ENCODE measurements at places on chromosomes 7 and 10.
A peak's percentile ranks its signal among the peaks of the same experiment; 100 is the strongest.

GRCh38 chr7:156218544-156219306 is 406.5 kb upstream of the SHH start:
- DNase-seq: no peak

GRCh38 chr7:40199076-40199802 is 64.4 kb downstream of the SUGCT start:
- peak; percentile 32 for DNase-seq

- no peak for DNase-seq
Measured at GRCh38 chr7:5214236-5214635, 24.2 kb downstream of the WIPI2 start.

DNA sequence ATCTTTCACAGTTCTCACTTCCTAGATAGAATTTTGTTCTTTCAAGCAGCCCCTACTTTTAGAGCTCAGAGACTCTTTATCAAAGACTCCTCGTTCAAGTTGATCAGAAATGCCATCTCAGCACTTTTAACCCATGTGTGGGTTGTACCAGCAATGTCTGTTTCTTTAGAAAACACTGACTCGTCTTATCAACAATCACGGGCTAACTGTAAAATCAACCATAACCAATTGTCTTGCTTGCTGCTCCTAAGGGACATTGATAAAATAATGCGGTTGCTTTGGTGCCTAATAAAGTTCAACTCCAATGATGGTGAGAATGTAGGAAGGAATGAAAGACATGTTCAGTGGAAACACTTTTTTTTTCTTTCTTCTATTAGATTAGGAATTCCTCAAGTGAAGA is 12.9 kb upstream of the CDK6 start:
- no peak for DNase-seq
